Small intestine (tissue), 16 donors: ENCODE measurements at places on chromosomes 7 and 10.

GRCh38 chr7:28455486-28455885, 43.2 kb downstream of the CREB5 start:
- H3K27me3 ChIP-seq: no peaks in the 10 kb centered on the region
- H3K27ac ChIP-seq: no peak overlapping the region
- no peaks in the 10 kb centered on the region for H3K36me3 ChIP-seq
- no peak overlapping the region for H3K4me3 ChIP-seq
- H3K4me1 ChIP-seq: no peaks in the 10 kb centered on the region

GRCh38 chr10:3976718-3977117, 191.7 kb upstream of the KLF6 start:
- no peaks in the 10 kb centered on the region for H3K36me3 ChIP-seq
- peaks cover 6% of the 10 kb centered on the region for H3K4me1 ChIP-seq
- no peak overlapping the region for H3K4me3 ChIP-seq
- no peak for DNase-seq
- no peaks in the 10 kb centered on the region for H3K27me3 ChIP-seq

DNA sequence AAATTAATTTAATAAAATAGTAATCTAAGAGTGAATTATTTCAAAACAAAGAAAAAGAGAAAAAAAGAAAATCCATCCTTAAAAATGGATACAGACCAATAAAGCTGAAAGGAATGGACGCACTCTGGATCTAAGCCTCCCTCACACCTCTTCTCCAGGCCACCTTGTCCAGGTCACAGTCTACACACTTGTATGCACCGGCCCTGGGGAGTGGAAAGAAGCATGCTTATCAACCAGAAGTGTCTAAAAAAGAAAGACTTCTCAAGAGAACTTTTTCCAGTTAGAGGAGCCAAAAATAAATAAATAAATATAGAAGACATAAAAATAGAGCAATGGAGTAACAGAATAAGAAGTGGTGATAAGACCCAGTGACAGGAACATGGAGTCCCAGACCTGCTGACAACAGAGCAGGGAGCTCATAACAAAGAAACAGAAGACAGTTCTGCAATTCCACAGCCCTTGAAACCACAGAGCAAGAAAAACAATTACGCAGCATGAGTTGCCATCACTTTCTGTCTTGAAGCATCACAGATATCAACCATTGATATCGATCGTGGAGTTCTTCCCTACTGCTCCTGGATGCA, 311.7 kb upstream of the NFE2L3 start:
- H3K4me1 ChIP-seq: peaks cover 3% of the 10 kb centered on the region
- DNase-seq: no peak
- no peaks in the 10 kb centered on the region for H3K36me3 ChIP-seq
- no peak overlapping the region for H3K27ac ChIP-seq

- H3K4me3 ChIP-seq: no peak overlapping the region
- DNase-seq: peak; percentile 72
- H3K36me3 ChIP-seq: no peaks in the 10 kb centered on the region
- H3K4me1 ChIP-seq: no peaks in the 10 kb centered on the region
- H3K27ac ChIP-seq: no peak overlapping the region
- H3K27me3 ChIP-seq: no peaks in the 10 kb centered on the region
Observed at GRCh38 chr7:86939197-86939814, 120.1 kb downstream of the ELAPOR2 start.
